ENCODE measurements at places on chromosomes 1 and 21.
A peak's percentile ranks its signal among the peaks of the same experiment; 100 is the strongest.

GRCh38 chr1:98176936-98177335 is 256.1 kb upstream of the DPYD start:
- H3K4me3 ChIP-seq, result no peak overlapping the region
- H3K27ac ChIP-seq, result no peak overlapping the region
- no peaks in the 10 kb centered on the region for H3K4me1 ChIP-seq
- H3K36me3 ChIP-seq, result no peaks in the 10 kb centered on the region
- DNase-seq, result no peak
- no peaks in the 10 kb centered on the region for H3K27me3 ChIP-seq

DNA sequence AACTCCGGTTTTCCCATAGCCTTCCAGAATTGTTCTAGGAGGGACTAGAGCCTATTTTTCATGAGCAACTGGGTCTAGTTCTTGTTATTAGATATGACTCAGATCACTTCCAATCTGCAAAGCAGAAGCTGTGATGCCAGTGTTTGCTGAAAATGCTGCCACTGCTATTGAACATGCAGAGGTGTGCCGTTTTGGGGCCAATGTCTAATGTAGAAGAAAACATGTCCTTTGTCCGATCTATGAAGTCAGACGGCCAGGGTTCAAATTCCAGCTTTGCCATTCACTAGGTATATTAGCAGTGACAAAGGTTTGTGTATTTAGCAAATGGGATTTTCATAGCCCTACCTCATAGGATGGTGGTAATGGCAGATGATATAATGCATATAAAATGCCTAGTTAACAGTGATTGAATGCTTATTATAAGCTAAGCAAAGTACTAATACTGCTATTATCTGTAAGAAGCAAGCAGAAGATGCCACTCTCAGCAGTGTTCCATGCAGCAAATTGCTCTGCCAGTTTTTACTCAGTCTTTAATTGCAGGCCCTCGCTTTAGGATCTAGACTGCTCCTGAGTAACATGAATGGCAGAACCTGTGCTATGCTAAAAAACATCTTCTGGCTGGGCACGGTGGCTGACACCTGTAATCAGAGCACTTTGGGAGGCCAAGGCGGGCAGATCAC is 40.1 kb upstream of the CXADR start:
- no peaks in the 10 kb centered on the region for H3K36me3 ChIP-seq
- no peak overlapping the region for H3K4me3 ChIP-seq
- no peak overlapping the region for H3K27ac ChIP-seq
- no peaks in the 10 kb centered on the region for H3K27me3 ChIP-seq
- H3K4me1 ChIP-seq, result no peaks in the 10 kb centered on the region

DNA sequence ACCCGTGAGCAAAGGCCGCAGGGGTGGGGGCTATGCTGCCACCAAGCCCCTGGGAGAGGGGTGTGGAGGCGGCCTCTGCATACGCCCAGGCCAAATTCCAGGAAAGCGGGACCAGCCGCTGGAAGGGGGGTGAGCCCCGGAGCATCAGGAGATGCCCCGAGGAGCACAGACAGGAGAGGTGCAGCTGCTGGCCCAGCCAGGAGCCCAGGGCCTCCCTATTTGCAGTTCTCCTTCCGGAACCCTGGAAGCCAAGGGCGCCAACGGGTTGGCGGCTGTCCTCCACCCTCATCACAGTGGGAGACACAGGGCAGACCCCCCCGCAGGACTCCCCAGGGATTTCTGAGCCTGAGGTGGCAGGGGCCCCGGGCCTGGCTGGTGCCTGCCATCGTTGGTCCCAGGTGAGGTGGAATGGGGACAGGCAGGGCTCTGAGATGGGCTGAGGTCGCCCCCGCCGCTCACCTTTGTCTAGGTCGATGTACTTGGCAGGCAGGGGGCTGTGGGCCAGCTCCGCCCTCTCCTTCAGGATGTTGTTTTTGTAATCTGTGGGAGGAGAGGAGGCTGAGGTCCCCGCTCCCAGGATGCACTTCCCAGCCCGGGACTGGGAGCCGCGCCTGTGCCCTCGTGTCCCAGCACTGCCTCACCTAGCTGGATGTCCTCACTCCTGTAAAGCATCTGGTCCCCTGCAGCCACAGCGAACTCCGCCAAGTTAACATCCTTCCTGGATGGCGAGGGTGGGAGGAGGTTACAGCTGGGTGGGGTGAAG is 4.4 kb upstream of the DVL1 start:
- no peak overlapping the region for H3K4me3 ChIP-seq
- H3K4me1 ChIP-seq, result peaks cover 60% of the 10 kb centered on the region
- no peak for DNase-seq
- no peak overlapping the region for H3K27ac ChIP-seq
- peaks cover 35% of the 10 kb centered on the region for H3K36me3 ChIP-seq

- no peak overlapping the region for H3K27ac ChIP-seq
- no peaks in the 10 kb centered on the region for H3K36me3 ChIP-seq
- no peaks in the 10 kb centered on the region for H3K4me1 ChIP-seq
These were observed 31.0 kb upstream of the VWA5B1 start for GRCh38 chr1:20259646-20260045.

DNA sequence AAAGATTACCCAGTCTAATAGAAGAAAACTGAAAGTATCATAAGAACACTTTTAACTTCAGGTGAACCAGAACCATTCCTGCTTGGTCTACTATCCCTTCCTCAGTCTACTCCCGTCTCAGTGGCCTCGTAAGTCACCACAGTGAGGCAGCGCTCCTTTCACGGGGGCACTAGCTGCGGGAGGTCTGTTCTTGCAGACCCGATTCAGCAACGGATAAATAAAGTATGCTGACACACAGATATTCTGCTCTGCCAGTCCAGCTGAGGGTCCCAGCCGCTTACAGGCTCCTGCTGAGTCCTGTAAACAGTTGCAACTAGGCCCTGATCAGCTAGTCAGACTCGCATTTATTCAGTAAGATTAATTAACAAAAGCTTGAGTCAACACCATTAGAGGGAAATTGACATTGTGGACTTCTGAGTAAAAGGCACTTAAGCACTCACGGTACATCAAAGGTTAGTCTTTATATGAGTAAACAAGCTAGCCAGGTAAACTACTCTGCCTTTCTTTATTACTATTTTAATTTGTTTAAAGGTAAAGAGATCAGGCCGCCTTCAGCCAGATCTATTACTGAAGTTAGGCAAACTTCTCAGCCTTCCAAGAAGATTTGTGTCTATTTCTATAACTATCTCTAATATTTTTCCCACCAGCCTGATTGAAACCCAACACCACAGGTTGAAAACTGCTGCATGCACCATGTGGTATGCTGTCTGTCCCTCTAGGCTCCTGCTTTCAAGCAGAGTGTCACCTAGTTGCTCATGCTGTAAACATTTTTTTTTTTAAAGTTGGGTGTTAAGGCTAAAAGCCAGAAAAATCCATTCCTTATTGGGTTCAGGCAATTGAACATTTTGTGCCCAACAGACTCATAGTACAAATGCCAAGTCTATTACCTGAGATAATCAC is 87.7 kb downstream of the INTS7 start:
- DNase-seq, result no peak
- peaks cover 2% of the 10 kb centered on the region for H3K4me1 ChIP-seq
- H3K4me3 ChIP-seq, result no peak overlapping the region

GRCh38 chr1:20342294-20343148 is 51.8 kb downstream of the VWA5B1 start:
- H3K4me1 ChIP-seq, result peaks cover 32% of the 10 kb centered on the region
- H3K36me3 ChIP-seq, result peaks cover 3% of the 10 kb centered on the region
- DNase-seq, result no peak
- peak overlapping the region; percentile 26 for H3K4me3 ChIP-seq
- no peak overlapping the region for H3K27ac ChIP-seq

DNA sequence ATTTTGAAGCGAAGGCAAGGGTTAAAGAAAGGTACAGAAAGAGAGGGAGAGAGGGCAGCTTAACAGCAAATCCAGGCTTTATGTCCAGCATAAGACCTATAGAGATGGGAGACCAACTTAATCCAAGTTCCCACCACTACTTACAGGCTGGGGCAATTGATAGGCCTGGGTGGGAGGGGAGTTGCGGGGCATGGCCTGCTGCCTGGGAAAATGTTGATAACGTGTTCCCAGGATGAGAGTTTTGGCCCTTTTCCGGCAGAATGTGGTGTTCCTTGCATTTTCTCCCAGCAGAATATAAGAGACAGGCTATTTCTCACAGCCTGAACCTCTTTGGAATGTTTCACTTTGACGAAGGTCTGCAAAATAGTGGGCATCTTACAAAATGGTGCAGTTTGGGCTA is 34.9 kb upstream of the PLA2G5 start:
- H3K27ac ChIP-seq, result no peak overlapping the region
- no peak for DNase-seq
- H3K4me3 ChIP-seq, result no peak overlapping the region
- no peaks in the 10 kb centered on the region for H3K36me3 ChIP-seq
